Upper lobe of right lung (tissue), 1 donor: ENCODE measurements at places on chromosomes 1 and 21. TPM values are rescaled to one million over a fixed set of nuclear protein-coding genes. Genes with fewer than 3 reads are reported as not detected.

- no peak overlapping the region for H3K4me3 ChIP-seq
- H3K36me3 ChIP-seq: no peaks in the 10 kb centered on the region
- no peaks in the 10 kb centered on the region for H3K27me3 ChIP-seq
Measured at GRCh38 chr1:230109895-230110667, 43.0 kb downstream of the GALNT2 start.

DNA sequence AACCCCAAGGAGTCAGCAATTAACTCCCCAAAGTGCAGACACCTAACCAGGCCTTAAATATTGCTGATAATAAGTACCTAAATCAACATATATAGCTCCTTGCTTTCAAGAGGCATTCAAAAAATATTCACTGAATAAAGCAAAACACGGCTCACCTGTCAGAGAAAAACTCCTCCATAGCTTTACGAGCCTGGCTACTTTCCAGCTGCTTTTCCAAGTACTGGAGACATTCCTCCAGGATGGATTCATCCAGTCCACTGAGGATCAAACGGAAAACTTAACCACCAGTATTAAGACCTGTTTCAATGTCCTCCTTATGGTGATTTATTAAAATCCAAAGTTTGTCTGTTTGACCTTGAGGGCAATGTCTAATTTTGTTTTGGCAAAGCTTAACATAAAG, 44.6 kb downstream of the UBR4 start:
- no peak overlapping the region for H3K27ac ChIP-seq
- peaks cover 100% of the 10 kb centered on the region for H3K36me3 ChIP-seq
- peaks cover 4% of the 10 kb centered on the region for H3K4me1 ChIP-seq
- H3K27me3 ChIP-seq: no peaks in the 10 kb centered on the region

DNA sequence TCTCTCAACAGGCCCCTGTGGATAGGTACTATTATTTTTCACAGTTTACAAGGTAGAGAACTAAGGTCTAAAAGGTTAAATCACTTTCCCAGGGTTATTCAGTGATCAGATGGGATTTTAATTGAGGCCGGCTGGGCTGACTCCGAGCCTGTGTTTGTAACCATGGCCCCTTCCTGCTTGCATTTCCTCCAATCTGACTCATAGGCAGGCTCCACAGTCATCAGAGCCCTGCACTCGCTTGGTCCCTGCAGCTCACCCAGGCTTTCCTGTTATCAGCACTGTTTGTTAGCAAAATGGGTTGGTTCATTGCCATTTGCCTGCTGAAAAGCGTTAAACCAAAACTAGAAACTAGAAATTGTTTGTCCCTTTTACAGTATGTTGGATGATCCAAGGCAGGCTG, 41.4 kb upstream of the LMX1A start:
- H3K27me3 ChIP-seq: no peaks in the 10 kb centered on the region
- no peak overlapping the region for H3K4me3 ChIP-seq
- peaks cover 7% of the 10 kb centered on the region for H3K4me1 ChIP-seq
- DNase-seq: no peak
- no peaks in the 10 kb centered on the region for H3K36me3 ChIP-seq
- no peak overlapping the region for H3K27ac ChIP-seq

GRCh38 chr1:37068260-37068659, 33.9 kb upstream of the GRIK3 start:
- no peak overlapping the region for H3K4me3 ChIP-seq
- peaks cover 21% of the 10 kb centered on the region for H3K27me3 ChIP-seq
- H3K27ac ChIP-seq: no peak overlapping the region
- H3K4me1 ChIP-seq: peaks cover 4% of the 10 kb centered on the region
- no peaks in the 10 kb centered on the region for H3K36me3 ChIP-seq
- no peak for DNase-seq

DNA sequence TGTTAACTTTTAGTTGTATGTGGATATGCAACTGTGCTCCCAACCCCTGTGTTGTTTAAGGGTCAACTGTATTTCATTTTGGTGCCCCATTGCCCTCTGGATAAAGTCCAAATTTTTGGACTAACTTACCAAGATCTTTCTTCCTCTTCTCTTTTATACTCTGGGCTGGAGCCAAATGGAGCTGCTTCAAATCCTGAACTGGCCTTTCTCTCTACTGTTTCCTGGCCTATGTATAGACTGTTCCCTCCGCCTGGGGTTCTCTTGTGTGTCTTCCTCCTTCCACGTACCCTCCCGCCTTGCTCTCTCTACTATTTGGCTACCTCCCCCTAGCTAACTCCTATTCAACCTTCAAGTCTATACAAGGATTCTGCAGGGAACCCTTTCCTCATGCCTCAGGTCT, 8.4 kb upstream of the CDC14A start:
- no peaks in the 10 kb centered on the region for H3K4me1 ChIP-seq
- H3K36me3 ChIP-seq: no peaks in the 10 kb centered on the region
- H3K27me3 ChIP-seq: no peaks in the 10 kb centered on the region
- H3K27ac ChIP-seq: no peak overlapping the region

PTPRC gene
- 127 TPM for total RNA-seq

BRDT gene
- not detected for total RNA-seq
